Smooth muscle cell of trachea (primary cell): ENCODE measurements at places on chromosomes 3 and 15. TPM values are rescaled to one million over a fixed set of nuclear protein-coding genes. Genes with fewer than 3 reads are reported as not detected.

The ZNF662 gene
- total RNA-seq: 2.3 and 2.8 TPM in 2 replicates

The GNAT1 gene
- total RNA-seq: not detected in 2 replicates

The CADM2 gene
- 0.15 and 0.17 TPM in 2 replicates for total RNA-seq

The RASSF1 gene
- 43.8 and 49.6 TPM in 2 replicates for total RNA-seq

The CCR5 gene
- under 0.01 TPM in 2 replicates for total RNA-seq

The CFAP161 gene
- 0.66 TPM in 1 of 2 replicates, not detected in the other for total RNA-seq

The ALS2CL gene
- total RNA-seq: 0.87 and 2.5 TPM in 2 replicates

The GOLGA8G gene
- total RNA-seq: not detected in 2 replicates
